ENCODE measurements at places on chromosomes 4 and X.

DNA sequence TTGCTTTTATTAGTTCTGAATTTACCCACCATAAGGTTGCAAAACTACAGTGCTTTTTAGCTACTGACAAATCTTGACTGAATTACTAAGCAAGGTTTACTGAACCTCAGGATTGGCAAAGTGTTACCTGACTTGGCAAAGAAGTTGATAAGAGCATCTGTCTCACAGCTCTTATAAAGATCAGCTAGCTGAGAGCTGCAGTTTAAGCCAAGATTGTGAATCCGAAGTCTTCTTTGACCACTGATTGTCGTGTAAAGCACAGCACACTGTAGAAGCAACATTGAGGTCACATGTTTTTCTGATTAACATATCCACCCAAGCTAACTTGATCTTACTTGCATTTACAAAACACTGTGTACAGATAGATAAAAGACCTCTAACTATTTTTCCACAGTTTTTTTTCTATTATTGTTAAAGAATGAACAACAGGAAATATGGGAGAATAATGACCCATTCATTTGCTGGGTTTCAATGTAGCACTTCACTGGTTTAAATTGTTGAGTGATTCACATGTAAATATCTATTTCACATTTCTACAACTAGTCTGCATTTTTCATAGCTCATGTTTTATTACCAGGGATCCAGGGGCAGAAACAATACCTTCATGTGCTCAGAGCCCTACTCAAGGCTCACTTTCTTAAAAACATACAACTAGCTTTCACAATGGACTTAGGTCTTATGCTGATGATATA lies 54.0 kb downstream of the METTL14 start:
- DNase-seq = no peak

DNA sequence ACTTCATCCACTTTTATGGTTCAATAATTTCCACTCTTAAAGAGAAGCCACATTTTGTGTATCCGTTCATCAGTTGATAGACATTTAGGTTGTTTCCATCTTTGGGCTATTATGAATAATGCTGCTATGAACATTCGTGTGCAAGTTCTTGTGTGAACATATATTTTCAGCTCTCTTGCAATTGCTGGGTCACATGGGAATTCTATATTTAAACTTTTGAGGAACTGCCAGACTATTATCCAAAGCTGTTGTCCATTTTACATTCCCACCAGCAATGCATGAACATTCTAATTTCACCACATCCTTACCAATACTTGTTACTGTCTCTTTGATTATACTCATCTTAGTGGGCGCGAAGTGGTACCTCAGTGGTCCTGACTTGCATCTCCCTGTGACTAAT lies 61.9 kb downstream of the NR3C2 start:
- DNase-seq = no peak

GRCh38 chr4:32106767-32107166 lies 1386.6 kb downstream of the PCDH7 start:
- no peak for DNase-seq

DNA sequence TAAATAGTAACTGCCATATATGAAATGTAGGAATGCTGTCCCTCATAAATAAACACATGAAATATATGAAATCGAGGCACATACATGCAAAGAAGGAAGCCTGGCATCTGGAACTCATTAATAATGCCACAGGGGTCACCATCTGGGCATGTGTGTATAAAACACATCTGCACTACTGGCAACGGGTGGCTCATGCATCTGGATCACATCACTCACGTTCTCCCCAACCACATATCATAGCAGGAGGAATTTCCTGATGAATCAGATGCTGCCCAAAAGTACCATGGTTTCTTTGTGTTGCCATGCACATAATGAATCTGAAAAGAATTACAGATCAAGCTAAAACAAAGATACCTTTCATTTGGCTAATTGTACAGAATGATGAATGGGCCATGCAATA lies 28.6 kb downstream of the RNF175 start:
- DNase-seq = no peak

DNA sequence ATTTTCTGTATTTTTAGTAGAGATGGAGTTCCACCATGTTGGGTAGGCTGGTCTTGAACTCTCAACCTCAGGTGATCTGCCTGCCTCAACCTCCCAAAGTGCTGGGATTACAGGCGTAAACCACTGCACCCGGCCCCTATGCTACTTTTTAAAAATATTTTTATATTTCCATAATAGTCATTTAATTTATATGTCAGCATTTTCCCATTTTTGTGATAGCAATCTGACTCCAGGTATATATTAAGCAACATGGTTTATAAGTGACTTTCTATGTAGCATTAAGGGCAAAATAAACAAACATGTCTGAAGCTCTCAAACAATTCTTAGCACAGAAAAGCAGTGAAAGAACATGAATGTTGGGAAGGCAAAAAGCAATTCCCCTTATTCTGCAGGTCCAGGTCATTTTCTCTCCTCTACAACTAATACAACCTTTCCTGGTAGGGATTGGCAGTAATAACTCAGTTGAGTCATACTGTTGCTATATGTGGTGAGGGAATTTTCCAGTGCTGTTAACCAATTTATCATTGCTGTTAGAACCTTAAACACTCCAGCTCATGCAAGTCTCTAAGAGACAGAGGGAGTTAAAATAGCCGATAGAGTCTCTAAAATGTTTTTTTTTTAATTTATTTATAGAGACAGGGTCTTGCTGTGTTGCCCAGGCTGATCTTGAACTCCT lies 24.0 kb downstream of the SMIM14 start:
- DNase-seq = no peak

DNA sequence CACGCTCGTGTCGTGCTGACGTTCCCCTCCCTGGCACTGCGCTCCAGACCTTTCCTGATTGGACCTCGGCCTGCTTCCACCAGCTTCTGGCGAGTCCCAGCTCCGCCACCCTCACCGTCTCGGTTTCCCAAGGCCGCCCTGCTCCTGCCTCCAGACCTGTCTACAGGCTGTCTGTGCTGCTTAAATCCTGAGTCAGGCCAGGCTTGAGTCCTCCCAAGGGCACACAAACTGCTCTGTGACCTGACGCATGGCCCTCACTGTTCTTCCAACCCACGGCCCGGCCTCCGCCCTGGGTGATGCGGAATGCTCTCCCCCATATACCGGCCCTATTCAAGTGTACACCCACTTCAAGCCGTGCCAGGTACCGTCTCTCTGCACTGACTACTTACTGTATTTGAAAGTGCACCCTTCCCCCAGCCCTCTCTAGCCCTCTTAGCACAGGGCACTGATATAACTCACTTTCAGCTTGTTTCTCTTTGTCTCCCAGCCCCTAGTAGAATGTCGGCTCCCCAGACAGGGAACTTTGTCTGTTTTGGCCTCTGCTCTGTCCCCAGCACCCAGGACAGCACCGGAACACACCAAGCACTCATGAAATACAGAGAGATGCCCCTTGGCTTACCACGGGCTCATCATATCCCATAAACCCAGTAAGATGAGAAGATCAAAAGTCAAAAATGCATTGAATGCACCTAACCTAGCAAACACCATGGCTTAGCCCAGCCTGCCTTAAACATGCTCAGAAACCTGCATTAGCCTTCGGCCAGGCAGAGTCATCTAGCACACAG lies 63.1 kb upstream of the AFAP1 start:
- DNase-seq = no peak

DNA sequence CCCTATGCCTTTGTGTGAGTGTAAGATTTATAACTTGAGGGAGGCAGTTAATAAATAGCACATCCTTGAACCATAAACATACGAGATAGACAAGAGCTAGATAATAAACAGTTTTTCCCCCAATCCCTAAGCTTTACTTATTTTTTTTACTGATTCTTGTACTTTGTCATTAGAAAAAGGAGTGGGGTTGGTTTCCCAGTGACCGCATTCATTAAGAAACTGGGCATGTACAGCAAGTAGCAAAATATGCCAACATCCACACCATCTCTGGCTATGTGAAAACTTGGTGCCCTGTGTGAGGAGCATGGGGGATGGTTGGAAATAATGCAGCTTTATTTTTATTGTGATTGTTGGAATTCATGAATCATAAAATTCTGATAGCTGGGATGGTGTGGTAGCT lies 176.2 kb downstream of the CBR4 start:
- DNase-seq = peak; percentile 12

- peak; percentile 1 for DNase-seq
These were observed 4.5 kb downstream of the NBDY start for GRCh38 chrX:56733459-56734046.

- DNase-seq = no peak
These were observed 26.6 kb downstream of the ADRA2C start for GRCh38 chr4:3792813-3793212.

GRCh38 chr4:141638230-141638629 lies 1.8 kb downstream of the IL15 start:
- DNase-seq = no peak

DNA sequence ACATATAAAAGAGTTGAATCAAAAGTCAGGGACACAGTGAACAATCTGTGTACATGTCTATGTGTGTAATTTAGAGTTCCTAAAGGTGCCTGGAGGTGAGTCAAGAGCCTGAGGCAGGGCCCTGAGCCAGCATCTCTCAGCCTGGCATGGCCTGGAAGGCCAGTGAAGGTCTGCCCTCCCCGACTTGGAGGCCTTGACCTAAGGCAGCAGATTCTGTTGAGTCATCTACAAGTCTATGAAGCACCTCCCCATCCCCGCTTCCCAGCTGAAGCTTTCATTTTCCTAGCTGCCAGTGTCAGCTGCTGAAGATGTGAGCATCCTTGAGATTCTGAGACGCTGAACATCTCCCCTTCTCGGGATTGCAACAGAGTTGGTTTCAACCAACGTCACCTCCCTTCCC lies 583.9 kb downstream of the BCOR start:
- DNase-seq = no peak

- DNase-seq = peak; percentile 84
These were observed 24.6 kb upstream of the ANTXR2 start for GRCh38 chr4:80097400-80098177.

- no peak for DNase-seq
These were observed 36.7 kb downstream of the SLC9A6 start for GRCh38 chrX:136021903-136022302.

DNA sequence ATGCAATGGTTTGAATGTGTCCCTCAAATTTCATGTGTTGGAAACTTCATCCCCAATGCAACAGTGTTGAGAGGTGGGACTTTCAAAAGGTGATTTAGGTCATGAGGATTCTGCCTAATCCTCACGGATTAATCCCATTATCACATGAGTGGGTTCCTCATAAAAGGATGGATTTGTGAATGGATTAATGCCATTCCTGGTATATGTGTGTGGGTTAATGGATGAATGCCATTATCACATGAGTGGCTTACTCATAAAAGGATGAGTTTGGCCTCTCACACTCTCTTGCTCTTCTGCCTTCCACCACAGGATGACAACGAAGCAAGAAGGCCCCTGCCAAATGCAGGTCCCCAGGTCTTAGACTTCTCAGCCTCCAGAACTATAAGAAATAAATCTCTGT lies 30.5 kb upstream of the NEUROG2 start:
- no peak for DNase-seq

DNA sequence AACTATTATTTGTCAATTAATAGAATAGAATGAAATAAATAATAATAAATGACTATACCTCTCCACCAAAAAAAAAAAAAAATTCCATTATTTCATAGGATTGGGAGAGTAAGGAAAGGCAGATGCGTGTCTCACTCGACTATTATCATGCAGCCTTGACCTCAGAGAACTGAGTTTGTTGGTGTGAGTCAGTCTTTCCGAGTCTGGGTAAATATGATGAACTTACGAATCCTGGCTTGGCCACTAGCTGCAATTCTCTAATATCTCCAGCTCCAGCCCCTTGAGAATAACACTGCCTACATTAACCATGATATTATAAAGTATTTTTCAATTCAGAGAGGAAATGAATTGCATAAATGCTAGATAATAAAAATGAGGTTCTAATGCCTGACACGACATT lies 46.6 kb upstream of the DHX15 start:
- DNase-seq = no peak

GRCh38 chrX:88558421-88558820 lies 188.6 kb upstream of the CPXCR1 start:
- no peak for DNase-seq

DNA sequence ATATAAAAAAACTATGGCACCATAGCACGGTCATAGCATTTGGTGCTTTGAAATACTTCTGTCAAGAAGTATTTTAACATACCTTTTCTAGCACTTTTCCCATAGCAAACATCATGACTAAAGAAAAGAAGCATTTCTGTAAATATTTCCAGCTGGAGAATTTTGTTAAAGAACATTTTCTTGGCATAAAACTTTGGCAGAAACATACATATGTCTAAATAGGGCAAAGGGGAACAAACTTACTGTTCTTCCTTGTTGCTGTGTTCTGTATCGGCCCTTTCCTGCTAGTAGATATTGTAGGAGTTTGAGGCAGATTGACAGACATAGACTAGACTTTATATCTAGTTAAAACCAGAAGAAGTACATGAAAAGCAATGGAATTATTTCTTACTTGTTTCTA lies 2368.5 kb downstream of the PCDH7 start:
- no peak for DNase-seq

DNA sequence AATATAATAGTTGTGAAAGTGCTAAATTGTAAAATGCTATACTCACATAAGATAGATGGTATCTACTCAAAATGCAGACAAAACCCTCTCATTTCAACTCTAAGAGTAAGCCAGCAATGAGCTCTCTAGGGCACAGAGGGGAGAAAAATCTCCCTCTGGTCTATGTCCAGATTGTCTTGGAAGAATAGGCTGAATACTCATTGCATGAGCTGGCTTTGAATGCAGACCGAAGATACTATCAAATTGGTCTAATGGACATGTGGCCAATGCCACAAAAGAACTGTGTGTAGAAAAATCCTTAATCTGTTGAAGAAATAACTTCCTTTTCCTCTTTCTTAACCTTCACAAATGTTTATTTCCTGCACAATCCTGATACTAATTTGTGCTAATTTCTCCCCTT lies 3.5 kb downstream of the ZXDA start:
- no peak for DNase-seq

DNA sequence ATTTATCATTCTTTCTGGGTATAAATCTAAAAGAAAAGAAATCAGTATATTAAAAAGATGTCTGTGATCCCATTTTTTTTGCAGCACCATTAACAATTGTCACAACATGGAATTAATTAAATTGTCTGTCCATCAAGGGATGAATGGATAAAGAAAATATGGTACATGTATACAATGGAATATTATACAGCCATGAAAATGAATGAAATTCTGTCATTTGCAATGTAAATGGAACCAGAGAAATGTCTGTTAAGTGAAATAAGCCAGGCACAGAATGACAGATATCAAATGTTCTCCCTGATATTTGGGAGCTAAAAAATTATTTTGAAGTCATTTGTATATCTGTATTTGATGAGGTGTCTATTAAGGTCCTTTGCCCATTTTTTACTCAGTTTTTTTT lies 77.1 kb upstream of the NDST4 start:
- DNase-seq = no peak

DNA sequence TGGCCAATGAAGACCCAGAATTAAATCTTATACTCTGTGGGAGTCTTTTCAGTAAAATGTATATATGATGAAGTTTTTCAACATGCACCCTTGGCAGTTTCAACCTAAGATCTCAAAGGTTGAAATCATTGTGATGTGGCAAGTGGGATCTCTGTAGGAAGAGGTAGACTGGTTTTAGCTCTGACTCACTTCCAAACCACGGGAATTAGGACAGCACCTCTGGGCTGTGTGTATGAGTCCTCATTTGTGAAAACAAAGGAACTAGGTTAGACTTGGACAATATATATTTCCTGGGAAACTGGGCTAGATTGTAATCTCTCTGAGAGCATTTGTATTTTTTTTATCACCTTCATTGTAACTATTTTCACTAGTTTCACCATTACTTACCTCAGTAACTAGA lies 333.0 kb downstream of the ADGRL3 start:
- DNase-seq = no peak

- DNase-seq = no peak
These were observed 133.3 kb upstream of the PCDH7 start for GRCh38 chr4:30586850-30587249.

Data from NCI-H446 treated with DMSO at 0.1 percent for 48 hours (cell line).